ENCODE measurements at places on chromosomes 6 and 20.

GRCh38 chr20:64083804-64084684 is at the start of gene LKAAEAR1:
LKAAEAR1 (minus strand) TSS chr20:64084398; CDS start chr20:64084219, 179 bp downstream.
- no peak for DNase-seq

GRCh38 chr6:134529305-134529704 is 211.4 kb upstream of the SGK1 start:
- no peak for DNase-seq

DNA sequence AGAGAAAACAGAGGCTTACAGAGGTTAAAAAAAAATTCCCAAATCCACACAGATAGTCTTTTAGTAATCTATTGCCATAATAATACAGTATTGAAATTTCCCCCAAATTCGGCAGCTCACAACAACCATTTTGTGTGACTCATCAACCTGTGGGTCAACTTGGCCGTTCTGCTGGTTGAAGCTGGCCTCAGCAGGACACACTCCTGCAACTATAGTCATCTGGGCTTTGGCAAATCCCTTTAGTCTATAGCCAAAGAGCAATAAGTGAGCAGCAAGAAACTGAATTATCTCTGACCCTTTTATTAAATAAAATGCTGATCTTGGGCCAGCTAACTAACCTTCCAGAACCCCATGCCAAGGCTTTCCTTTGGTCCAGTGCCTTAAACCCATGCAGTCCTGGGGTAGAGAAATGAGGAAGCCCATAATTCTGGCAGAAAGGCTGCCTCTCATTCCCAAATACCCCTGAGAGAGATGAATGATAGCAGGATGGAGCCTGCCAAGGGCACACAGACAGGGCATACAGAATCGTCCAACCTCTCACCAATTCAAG is 17.2 kb upstream of the SNAP25 start:
- no peak for DNase-seq

DNA sequence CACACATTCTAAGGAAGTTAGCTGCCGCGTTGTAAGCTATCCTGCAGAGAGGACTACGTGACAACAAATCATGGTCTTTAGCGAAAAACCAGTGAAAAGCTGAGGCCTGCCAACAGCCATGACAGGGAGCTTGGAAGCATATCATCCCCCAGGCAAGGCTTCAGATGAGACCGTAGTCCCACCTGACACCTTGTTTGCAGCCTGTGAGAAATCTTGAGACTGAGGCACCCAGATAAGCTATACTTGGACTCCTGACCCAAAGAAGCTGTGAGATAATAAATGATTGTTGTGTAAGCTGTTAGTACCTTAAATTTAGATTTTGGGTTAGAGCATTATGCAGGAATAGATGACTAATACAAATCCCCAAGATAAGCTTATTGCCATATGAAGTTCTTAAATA is 45.4 kb upstream of the SENP6 start:
- no peak for DNase-seq

DNA sequence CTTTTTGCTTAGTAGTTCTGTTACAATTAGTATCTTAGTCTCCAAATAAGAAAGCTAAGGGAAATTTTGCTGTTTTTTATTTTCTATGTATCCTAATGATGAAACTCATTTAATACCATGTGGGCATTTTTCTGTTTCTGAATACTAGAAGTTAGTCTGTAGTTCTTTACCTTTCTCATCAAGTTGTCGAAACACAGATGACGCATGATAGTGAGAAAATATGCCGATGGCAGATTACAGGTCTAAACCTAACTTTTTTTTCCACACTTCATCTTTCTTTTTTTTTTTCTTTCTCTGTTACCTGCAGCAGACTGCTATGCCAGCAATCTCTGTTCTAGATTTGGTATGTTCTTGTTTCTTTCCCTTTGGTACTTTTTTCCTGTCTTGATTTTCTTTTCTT is 43.3 kb upstream of the KIF25 start:
- DNase-seq, result no peak

DNA sequence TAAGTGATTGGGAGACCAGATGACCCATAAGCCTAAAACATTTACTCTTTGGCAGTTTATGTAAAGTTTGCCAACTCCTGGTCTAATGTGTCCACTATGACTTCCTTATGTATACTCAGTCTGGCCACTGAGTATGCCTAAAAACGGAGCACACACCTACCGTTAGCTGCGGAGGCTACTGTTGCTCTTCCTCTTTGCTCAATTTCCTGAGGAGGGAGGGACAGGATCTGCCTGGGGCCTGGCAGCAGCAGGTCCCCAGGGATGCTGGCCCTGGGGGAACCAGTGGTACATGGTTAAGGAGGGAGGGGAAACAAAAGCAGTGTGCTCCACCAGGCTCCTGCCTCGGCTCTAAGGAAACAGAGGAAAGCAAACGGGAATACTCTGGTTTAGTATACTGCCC is 113.5 kb downstream of the CDYL start:
- no peak for DNase-seq

- no peak for DNase-seq
Measured at GRCh38 chr6:39965751-39966150, 31.5 kb upstream of the MOCS1 start.

- no peak for DNase-seq
Measured at GRCh38 chr6:122042380-122042779, 357.1 kb upstream of the HSF2 start.

DNA sequence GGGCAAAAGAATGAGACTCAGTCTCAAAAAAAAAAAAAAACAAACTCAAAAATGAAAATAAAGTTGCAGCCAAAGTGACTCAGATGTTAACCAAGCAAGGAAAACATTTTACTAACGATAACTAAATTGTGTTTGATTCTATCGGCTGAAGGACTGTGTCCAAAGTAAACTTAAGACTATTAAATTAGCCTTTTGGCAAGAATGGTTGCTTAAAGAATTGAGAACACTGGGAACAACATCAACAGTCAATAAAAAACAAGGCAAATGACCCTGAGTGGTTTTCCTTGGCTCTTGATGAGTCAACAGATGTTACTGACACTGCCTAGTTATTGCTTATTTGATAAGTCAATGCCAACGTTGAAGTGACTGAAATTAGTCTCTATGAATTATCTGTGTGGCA is 36.7 kb downstream of the POU3F2 start:
- DNase-seq, result no peak

GRCh38 chr6:40587240-40588069 is at the start of gene LRFN2:
LRFN2 (minus strand) TSS chr6:40587364.
- DNase-seq, result peak; percentile 60

DNA sequence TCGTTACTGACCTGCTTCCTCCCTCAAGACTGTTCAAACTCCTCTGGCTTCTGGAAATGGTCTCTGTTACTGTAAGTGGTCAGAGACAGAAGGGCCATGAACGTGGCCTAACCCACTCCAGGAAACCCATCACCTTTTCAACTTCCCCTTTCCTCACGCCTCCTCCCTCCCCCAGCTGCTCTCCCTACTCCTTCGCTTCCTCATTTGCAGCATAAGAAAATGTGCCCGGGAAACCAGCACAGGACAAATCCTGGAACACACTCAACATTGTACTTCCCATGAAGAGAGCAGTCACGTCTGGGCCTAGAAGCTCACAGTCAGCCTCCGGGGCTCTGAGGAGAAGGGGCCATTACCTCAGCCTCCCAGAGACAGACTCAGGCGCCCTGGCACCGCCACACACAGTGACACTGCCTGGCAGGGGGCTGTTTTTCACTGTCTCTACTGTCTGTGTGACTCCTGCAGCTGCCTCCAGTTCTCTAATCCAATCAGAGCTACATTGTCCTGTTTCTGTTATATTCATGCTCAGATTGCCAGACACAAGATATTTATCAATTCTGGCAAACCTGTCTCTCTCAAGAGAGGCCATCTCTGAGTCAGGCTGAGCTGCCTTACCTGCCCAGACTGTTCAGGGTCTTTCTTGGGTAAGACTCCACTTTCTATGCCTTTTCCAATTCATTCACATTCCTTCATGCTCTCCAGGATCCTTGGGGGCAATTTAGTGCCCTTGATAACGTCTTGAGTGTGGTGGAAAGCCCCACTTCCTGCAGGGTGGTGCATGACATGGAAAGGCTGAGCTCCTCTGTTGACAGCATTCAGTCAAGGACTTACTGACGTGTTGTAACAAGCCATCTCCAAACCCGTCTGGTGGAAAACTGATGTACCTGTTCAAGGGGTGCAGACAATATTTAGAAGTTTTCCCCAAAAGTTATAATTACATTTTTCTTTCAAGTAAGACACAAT is 242.2 kb downstream of the HIVEP2 start:
- no peak for DNase-seq

DNA sequence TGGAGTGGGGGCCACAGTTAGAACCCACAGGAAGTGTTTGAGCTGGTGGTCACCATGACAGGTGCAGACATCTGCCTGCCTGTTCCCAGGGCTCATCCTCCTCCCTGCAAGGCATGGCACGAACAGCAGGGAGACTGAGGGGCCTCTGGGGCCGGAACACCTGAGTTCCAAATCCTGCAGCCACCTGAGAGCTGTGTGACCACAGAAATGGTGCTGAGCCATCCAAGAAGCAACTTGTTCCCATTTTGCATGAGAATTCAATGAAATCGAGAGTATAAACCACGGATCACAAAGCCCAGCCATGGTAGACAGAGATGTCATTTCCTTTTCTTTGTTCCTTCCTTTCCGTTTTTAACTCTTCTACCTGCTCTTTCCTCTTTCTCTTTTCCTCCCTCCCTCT is 268.6 kb downstream of the FOXA2 start:
- no peak for DNase-seq

GRCh38 chr20:16678779-16679178 is 51.0 kb upstream of the SNRPB2 start:
- DNase-seq, result no peak

DNA sequence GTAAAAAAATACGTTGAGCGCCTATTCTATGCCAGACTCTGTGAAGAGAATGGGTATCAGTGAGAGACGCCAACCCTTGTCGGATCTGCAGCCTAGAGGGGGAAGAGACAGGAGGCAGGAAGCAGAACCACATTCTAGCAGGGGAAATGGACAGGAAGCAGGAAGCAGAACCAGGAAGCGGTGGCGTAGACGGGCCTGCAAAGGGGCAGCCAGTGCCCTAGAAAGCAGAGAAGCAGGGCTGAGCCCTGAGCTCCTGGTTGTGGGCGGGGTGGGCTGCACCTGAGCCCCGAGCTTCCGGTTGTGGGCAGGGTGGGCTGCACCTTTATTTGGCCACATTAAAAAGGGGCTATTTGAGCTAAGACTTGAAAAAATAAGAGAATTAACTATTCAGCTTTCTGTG is 71.9 kb downstream of the FAM120B start:
- DNase-seq, result peak; percentile 5

DNA sequence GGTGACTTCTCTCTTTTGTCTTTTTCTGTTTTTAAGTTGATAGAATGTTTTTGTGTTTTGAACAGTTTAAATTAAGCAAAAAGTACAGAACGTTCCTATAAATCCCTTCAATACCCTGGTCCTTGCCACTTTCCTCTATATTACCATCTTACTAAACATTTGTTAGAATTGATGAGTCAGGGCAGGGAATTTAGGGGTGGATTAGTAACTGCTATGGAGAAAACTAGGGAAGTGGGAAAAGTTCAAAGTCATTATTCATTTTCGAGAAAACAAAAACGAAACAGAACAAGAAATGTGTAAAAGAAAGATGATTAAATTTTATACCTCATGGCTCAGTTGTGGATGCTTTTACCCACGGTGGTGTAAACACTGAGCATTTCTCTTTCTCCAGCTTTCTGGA is 240.4 kb upstream of the SULF2 start:
- no peak for DNase-seq

GRCh38 chr20:47300071-47300470 is 56.4 kb downstream of the ZMYND8 start:
- no peak for DNase-seq

DNA sequence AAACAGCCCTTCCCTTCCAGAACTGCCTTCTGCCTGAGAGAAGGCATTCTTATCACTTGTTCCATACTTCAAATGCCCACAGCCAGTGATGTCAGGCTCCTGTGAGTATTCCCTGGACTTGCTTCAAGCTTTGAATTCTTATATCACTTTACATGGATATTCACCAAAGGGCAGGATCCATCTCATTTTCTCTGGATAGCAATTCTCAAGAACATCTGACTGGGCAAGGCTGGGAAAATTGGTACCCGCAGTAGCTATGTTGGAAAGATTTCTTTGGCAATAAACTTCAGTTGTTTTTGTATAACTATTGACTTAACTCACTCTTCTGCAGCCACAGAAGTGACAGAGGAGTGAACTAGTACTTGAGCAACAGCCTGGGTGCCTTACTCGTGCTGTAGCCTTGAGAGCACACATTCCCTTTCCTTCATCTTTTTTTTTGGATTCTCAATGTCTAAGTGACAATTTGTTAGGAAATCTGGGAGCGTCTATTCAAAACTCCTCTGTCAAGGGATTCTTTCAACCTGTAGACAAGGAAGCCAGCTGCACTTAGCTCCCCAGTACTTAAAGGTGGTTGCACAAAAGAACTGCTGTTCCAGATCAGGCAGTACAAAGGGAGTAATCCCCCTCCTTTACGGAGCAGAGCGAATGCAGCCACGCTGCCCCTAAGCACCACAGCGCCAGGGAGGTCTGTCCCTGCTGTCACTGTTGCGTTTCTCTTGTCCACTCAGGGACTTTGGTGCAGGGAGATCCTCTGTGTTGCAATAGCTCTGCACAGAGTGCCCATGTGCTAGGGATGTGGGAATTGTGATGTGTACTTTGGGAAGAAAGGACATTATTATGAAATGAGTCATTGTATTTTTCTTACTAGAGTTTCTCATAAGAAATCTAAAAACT is 69.6 kb downstream of the JAG1 start:
- no peak for DNase-seq

DNA sequence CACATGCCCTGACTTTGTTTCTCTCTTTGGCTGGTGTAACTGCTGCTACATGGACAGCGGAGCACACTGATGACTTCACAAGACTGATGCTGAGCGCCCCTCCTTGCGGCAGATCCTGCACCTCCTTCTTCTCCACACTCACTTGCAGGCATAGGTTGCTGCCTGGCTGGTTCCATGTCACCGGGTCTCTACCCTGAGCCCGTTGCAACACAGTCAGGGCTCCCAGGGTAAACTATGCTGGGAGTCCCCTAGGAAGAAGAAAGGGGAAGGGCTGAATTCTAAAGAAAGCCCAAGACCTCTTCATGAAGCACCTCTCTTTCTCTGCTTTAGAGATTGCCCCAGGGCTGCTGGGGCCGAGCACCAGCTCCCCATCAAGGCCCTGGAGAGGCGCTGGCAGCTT is 83.3 kb upstream of the DUSP22 start:
- DNase-seq, result no peak

GRCh38 chr6:31490115-31490873 is 7.7 kb upstream of the MICB start:
- no peak for DNase-seq

DNA sequence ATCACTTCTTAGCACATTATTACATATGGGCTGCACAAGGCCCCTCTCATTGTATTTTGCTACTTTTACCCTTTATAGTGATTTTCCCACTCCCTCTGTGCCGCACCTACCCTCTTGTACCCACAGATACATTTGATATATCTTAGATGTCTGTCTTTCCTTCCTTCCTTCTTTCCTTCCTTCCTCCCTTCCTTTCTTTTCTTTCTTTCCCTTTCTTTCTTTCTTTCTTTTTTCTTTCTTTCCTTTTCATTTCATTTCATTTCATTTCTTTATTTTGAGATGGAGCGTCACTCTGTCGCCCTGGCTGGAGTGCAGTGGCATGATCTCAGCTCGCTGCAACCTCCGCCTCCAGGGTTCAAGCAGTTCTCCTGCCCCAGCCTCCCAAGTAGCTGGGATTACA is 12.2 kb downstream of the POLH start:
- no peak for DNase-seq
